ENCODE measurements at places on chromosomes 3 and 15.
A peak's percentile ranks its signal among the peaks of the same experiment; 100 is the strongest.

- no peak for DNase-seq
Observed at GRCh38 chr15:80750575-80750974, 28.6 kb upstream of the CEMIP start.

DNA sequence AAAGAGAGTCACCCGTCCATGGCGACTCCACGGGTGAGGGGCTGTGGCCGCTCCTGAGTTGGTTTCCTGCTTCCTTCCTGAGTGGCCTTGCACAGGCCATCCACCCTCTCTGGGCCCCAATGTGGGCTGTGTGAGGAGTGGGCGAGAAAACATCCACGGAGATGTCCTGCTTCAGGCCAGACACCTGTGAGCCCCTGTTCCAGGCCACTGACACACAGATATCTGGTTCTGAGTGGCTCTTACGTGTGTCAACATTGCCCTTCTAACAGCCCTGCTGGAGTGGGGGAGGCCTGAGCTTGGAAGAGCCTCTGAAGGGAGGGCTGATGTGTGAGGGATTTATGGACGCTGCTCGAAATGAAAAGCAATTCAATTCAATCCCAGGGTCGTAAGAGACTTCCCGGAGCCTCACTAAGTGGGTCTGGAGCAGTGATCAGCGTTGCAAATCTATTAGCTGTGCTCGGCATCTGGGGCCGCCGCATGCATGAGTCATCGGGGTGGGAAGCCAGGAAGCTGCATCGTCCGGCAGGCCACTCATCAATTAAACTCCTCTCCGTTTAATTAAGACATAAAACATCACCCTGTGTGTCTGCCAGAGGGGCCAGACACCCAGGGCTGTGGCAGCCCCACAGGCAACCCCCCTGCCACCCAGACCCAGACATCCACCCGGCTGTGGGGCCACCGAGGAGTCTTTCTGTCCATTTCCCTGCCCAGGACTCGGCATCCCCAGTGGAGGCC is 20.0 kb upstream of the PRR23E start:
- DNase-seq, result peak; percentile 12

- no peak for DNase-seq
Observed at GRCh38 chr3:158471639-158472294, 99.2 kb upstream of the MLF1 start.

DNA sequence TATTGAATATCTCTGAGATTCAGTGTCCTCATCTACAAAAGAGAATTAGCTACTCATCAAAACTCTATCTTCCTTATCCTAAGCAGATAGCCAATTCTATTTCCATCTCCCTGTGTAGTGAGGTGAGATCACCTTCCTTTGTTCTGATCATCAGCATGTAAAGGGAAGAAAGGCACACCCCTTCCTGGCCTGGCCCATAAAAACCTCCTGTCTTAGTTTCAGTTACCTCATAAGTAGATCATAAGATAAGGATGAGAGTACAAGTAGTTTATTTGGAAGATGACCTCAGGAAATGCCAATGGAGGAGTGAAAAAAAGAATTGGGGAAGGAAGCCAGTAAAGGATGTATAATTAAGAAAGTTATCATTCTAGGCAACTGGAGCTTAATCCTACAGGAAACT is 114.5 kb upstream of the GADL1 start:
- DNase-seq, result no peak

- DNase-seq, result no peak
Observed at GRCh38 chr15:82923744-82924143, 28.8 kb downstream of the HOMER2 start.

DNA sequence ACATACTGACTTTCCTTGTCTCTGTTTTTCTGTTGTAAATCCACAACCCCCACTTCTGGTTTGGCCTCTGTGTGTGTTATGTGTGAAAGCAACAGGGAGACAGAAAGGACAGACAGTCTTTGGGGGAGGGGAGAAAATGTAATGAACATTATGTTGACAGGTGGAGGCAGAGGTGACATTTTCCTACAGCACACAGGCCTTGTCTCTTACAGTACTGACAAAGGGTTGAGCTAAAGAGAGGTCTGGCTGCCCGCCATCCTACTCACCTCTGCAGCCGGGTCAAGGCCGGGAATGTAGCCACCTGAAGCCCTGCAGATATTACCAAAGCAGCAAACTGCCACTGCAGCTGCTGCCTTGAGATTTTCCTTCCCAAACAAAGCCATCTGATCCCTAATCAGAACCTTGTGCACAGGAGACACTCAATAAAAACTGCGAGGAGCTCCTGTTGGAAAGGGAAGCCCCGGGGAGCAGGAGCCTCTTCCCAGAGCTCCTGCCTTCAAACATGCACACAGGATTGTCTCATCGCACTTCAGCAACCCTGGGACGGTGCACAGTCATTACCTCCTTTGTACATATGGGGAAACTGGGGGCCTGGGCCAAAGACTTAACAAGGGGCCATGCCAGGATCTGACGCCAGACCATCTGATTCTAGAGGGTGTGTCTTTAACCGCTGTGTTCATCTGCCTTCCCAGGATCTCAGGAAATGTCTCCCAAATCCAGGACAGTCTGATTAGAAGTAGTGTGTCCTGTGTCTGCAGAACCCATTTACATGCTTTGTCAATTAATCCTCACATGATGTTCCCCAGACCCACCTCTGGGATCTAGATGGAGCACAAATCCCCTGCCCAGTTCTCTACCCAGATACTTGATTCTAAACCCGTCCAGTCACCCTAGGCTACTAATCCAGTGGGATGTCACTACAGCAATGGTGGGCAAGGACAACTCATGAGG is 14.2 kb downstream of the MYO5C start:
- peak; percentile 75 for DNase-seq

- DNase-seq, result no peak
Observed at GRCh38 chr3:138443091-138443490, 8.7 kb downstream of the ESYT3 start.

DNA sequence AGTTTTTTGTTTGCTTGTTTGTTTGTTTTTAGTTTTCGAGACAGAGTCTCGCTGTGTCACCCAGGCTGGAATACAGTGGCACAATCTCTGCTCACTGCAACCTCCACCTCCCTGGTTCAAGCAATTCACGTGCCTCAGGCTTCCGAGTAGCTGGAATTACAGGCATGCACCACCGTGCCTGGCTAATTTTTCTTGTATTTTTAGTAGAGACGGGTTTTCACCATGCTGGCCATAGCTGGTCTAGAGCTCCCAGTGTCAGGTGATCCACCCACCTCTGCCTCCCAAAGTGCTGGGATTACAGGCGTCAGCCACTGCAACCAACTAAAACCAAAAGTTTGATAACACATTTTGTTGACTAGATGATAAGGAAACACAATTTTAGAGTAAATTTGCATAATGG is 372.7 kb downstream of the FGF12 start:
- DNase-seq, result no peak

Data from breast epithelium (tissue), 4 donors.